LHCN-M2 (cell line): ENCODE measurements at places on chromosomes 7 and 10. TPM values are rescaled to one million over a fixed set of nuclear protein-coding genes. Genes with fewer than 3 reads are reported as not detected.

- DNase-seq, result no peak
Observed at GRCh38 chr10:132456881-132457280, 59.9 kb downstream of the PWWP2B start.

DNA sequence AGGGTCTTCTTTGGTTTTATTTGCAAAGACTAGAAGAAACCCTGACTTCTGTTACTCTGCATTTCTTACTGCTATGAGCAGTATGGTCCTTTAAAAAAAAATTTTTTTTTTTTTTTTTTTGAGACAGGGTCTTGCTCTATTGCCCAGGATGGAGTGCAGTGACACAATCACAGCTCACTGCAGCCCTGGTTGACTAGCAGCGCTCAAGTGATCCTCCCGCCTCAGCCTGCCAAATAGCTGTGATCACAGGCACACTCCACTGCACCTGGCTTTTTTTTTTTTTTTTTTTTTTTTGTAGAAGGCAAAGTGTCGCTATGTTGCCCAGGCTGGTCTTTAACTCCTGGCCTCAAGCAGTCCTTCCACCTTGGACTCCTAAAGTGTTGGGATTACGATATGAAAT, 17.4 kb downstream of the CNNM2 start:
- no peak for DNase-seq

DNA sequence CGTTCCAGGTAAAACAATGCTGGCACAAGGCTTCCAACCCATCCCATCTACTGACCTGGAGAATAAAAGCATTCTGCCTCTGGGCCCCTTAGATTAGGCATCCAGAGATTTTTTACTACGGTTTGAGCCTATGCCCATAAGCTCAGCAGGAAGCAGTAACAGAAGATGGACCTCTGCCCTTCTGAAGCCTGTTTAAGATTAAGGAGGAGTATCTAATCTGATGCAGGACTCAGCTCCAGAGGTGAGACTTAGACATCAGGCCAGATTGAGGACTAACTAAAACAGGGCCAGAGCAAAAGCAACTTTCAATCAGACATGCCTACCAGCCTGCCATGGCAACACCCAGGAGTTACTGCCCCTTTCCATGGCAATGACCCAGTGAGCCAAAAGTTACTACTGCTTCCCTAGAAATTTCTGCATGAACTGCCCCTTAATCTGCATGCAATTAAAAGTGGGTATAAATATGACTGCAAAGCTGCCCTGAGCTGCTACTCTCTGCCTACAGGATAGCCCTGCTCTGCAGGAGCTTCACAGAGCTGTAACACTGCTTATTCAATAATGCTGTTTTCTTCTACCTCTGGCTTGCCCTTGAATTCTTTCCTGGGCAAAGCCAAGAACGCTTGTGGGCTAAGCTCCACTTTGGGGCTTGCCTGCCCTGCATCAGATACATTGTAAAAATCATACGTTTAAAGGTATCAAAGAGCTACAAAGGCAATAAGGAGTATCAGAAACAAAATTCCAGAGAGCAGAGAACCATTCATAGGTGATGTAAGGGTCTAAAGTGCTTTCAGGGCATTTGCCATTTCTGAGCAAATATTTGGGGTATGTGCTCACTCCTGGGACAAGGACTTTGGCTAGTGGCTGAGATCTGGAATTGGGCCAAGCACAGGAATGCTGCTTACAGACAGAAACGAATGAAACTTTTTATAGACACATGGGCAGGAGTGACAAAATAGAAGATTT, 25.0 kb upstream of the CNNM1 start:
- DNase-seq, result no peak

GRCh38 chr7:37666026-37666799, 17.4 kb upstream of the GPR141 start:
- DNase-seq, result no peak

GRCh38 chr7:129494041-129494440, 8.3 kb upstream of the SMKR1 start:
- peak; percentile 94 for DNase-seq

GRCh38 chr7:141889321-141889720, 26.9 kb upstream of the OR9A4 start:
- DNase-seq, result no peak

GRCh38 chr7:148838905-148839304, 45.2 kb downstream of the EZH2 start:
- DNase-seq, result no peak

GRCh38 chr7:135428011-135428410, 81.9 kb downstream of the CNOT4 start:
- DNase-seq, result no peak

- no peak for DNase-seq
Observed at GRCh38 chr10:67812007-67812406, 26.0 kb downstream of the DNAJC12 start.

DNA sequence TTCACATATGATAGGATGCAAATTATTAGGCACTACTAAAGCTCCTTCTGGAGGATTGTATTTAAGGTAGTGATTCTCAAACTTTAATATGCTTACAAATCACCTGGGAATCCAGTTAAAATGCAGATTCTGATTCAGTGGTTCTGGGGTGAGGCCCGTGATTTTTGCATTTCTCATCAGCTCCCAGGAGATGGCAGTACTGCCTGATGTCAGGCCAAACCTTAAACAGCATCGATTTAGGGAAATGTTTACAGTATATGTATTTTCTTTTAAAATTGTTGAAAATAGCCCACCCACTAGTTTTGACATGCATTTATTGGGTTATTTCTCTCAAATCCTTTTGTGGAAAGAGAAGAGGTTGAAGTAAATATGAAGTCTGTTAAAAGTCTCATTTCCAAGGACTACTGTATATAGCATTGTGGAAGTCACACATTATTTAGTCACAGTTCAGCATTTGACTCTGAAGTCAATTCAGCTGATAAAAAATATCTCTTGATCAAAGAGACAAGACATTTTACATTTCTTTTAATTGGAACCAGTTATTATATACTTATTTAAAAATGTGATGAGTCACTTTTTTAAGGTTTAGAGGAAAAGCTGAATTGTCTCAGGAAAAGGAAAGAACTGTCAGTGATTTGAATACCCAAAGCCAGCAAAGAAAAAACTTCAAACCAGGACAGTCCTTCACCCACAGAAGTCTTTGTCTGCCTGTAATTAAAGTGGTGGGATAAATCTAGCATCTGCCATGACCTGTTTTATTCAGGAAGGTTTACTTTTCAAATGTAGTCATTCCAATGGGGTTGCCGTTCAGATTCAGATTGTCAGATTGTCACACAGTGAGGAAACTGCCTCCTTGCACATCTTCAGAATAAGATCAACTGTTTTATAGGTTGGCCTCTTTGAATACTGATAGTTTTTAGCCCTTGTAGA, 21.1 kb upstream of the HBP1 start:
- peak; percentile 36 for DNase-seq

Gene P4HA1
- 124 and 139 TPM in 2 replicates for total RNA-seq

Gene SKAP2
- 43.7 and 60.7 TPM in 2 replicates for total RNA-seq

Gene CADPS2
- total RNA-seq, result 0.13 and 0.23 TPM in 2 replicates

Gene LRRC18
- total RNA-seq, result not detected in 2 replicates

Gene MRPS17
- 18.4 and 19.3 TPM in 2 replicates for total RNA-seq
